ENCODE measurements at places on chromosomes 13 and 19.

DNA sequence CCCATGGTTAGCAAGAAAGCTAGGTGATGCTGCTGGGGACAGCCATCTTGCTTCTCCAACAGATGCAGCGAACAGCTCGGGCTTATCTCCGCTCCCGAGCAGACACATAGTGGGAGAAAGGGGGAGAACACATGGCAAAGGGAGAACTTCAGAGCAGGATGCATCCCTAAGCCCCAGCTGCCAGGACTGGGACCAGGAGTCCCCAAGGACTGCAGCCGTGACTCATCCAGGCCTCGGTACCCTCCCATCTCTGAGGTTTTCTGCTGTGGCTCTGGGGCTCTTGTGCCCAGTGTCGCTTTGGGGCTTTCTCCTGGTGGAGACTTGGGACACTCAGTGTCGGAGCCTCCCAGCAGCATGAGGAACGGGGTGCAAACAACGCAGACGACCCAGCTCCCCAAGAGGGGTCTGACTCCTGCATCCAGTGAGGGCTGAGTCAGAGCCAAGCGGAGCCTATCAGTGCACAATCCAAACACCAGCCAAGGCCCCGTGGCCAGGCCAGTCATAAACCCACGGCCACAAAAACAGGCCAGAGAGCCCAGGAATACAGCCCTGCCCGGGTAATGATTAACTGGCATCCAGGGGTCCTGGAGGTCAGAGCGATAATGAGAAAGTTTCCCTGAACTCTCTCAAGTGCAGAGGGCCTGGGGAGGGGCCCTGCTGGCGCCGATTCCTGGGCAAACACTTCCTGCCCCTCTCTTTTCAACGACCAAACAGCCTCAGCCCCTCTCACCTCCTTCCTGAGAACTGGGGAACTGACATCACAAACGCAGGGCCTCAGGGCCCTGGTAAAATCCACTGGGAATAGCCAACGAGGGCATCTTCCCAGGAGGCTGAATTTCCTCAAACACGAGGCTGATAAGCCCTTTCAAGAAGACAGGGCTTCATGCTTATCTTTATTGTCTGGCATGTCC is 202.9 kb downstream of the USP12 start:
- no peak for DNase-seq

GRCh38 chr13:67474115-67474514 is 244.0 kb upstream of the PCDH9 start:
- DNase-seq = no peak

GRCh38 chr13:111122631-111123030 is 7.5 kb downstream of the ARHGEF7 start:
- DNase-seq = no peak

DNA sequence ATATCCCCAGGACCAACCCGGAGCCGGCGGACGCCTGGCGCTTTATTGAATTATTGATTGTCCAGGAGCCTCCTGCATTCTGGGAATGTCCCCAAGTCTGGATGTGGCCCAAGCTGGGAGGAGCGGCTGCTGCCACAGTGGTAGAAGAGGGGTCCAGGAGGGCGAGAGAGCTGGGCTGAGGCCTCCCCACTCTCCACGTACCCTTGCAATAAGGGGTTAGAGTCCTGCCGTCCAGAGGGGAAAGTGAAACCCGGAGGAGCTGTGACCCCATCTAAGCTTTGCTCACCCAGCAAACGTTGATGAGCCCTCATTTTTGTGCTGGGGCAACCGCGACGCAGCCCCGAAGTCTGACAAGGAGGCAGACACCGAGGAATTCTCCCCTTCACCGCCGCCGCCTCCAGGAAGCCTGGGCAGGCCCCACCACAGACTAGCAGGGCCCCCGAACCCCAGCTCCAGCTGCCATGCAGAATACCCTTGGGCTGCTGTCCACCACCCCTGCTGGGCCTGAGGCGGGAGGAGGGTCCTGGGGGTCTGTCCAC is 1.4 kb upstream of the C2CD4C start:
- no peak for DNase-seq

- no peak for DNase-seq
These were observed 102.2 kb upstream of the IPO5 start for GRCh38 chr13:97851269-97851668.

- no peak for DNase-seq
These were observed 15.1 kb downstream of the NALCN start for GRCh38 chr13:101401196-101401595.

DNA sequence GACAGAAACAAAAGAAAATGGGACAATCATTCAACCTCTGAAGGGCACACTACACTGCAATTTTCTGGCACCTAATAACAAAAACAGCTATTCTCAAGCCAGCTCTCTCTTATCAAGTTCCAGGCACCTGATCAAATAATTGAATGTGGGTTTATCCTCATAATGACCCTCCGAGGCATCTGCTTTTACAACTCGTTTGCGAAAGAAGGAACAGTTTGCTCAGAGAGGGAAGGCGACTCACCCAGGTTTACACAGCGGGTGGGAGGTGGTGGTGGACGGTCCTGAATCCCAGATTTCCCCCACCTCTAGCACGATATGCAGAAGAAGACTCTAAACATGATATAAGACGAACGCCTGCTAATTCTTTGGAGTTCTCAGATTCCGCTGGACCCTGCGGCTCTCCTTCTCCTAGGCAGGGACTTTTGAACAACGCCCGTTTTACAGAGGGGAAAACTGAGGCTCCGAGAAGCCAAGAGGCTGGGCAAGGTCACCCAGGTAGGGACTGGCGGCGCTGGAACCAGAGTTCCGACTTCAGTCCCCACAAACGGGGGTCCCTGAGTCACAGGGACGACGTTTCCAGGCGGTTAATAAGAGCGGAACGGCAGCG is 641 bp downstream of the SGTA start:
- no peak for DNase-seq

DNA sequence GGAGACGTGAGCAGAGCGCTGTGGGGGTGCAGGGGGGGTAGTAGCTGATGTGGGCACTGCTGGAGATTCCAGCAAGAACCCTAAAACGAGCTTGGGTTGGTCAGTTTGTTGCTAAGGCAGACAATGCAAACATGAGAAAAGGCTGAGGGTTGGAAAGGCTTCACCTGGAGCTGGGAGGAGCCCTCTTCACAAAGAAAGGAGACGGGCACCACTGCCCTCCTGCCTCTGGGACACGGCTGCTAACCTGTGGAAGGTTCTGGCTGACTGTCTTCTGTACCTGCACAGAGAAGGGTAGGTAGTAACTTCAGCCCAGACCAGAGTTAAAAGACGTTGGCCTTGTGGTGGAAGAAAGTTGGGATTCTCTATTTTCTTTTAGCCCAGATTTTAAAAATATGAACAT is 108.7 kb downstream of the SUCLA2 start:
- no peak for DNase-seq

DNA sequence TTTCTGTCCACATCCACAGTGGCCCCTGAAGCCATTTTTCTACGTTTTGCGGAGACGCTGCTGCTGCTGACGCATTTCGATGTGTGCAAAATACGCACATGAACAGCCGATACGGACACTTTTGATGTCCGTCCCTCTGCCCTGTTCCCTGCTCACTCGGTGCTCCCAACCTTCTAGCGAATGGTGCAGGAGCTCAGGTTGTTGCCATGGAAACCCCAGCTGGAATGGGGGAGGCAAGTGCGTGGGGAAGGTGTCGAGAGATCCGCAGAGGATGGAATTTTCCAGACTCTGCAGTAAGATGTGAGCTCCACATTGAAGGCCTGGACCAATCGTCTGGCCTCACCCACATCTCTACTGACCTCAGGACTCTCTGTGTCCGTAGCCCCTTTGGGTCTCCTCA is 109.2 kb upstream of the USP29 start:
- DNase-seq = no peak

DNA sequence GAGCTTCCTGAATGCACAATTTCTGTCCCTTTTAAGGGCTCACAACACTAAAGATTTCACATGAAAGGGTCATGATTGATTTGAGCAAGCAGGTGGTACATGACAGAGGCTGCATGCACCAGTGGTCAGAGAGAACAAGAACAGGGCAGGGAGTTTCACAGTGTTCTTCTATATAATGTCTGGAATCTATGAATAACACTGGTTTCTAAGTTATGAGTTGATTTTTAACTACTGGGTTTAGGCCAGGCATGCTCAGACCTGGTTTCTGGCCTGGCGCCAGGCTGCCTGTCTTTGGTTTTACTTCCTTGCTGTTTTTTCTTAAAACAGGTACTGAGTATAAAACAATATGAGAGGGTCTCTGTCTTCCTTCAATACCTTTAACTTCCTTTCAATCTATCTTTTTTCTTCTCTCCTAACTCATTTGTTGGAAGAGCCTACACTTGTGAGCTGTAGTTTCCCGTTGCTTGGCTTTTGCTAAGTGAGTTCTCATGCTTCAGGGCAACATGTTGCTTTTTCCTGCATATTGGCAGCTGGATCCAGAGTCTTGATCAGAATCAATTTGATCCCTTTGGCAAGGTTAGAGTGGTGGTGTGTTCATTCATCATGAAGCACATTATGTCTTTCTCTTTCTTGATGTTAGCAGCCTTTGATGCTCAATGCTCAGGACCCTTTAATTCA is 38.5 kb upstream of the FGF14 start:
- peak; percentile 2 for DNase-seq

DNA sequence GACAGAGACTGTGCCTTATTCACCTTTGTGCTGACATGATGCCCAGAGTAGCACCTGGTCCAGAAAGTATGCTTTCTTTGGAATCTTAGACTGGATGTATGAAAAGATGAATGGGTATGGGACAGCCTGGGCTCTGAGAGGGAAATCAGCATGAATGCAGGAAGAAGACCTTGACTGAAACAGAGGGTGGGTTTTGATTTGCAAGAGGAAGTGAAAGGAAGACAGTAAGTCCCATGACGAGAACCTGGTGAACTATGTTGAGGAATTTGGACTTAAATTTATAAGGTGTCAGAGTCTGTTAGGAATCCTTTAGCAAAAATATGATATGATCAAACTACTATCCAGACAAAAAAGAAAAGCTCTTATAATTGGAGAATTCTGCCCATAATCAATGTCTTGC is 301.9 kb downstream of the SPRY2 start:
- no peak for DNase-seq

- no peak for DNase-seq
These were observed 1.3 kb upstream of the LDLR start for GRCh38 chr19:11087870-11088505.

DNA sequence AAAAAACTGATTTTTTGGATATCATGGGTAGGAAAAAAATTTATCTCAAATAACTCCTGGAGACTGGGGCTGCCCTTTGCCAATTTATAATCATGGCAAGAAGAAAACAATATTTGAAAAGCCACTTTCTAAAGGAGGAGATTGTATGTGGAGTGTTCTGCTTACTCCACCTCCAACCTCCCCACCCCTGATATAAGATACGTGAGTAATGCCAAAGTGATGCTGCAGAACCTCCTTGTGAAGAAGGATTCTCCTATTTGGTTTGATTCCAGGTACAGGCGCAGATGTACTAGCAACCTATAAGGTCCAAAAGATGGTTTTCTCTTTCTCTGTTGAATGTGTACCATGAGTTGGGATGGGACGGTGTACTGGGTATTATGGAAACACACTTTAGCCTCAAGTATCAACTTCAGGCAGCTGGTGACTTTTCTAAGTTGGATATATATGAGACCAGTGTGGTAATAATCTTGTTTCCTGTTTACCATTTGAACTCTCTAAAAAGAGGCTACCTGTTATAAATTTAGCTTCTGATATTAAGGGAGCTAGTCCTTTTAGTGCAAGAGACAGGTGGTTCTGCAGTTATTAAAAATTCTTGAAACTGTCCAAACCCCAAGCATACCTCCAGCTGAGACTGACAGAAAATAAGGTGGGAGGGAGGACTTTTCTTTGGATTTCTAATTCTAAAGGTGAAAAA is 724.0 kb upstream of the MIR17HG start:
- no peak for DNase-seq

DNA sequence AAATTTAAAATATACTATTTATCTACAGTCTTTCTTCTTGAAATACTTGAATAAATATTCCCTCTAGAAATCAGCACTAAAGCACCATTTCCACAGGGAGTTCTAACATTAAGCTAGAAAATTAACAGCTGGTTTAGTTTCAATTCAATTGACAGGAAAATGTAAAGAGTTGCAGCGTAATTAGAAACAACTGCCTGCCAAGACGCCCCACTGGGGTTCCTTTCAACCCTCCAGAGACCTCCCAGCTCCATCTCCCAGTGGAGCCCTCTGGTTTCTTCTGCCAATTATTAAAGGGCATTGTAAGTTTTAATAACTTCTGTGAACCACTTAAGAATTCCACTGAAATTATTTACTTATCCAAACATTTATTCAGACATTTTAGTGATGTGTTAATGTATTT is 4.2 kb downstream of the GJA3 start:
- no peak for DNase-seq

DNA sequence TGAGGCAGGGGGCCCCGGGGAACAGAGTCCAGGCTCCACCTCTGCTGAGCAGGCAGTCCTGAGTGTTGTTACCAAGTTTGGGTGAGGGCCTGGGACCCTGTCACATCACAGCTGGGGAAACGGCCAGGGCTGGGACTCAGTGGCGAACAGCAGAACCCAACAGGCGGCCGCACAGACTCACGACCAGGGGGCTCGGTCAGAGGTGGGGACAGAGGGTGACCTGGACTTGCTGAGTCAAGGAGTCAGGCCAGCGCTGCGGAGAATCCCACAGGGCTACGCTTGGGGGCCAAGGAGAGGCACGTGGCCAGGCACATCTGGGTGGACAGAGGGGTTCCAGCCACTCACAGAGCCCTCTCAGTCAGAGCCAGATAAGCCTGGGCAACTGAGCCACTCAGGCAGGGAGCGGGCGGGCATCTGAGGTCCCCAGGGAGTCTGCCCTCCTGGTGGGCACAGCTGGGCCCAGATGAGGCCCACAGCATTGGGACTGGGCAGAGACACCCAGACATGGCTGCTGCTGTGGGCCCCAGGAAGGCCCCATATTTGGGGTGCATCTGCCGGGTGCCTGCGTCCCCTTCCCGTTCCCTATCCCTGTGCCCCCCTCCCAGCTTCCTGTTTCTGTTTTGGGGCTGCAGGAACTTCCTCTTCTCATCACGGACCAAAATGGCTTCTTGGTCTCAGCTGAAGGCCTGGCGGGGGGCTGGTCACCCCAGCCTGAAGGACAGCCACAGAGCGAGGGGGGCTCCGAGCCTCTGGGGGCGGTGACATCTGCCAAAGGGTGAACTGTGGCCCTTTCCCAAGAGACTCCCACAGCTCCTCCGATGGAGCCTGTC is 34.0 kb downstream of the CEBPA start:
- DNase-seq = no peak

DNA sequence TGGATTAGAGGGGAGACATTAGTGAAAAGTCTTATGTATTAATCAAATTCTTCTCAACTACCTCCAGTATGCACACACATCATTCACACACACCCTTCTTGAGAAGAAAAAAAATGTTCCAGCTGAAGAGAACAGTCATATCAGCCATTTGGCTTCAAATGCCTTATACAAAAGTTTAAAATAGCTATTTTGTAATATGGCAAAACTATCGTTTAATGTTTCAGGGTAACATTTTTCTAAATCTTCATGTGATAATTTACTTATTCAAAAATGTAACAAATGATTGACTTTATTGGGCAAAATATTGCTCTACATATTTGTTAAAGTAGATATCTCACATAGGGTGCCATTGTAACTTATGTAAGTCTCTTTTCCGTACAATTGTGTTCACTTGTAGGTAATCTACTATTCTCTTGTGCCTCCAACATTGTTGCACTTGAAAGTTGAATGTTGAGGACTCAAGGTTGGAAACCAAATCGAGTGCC is 13.6 kb downstream of the ZIC2 start:
- DNase-seq = no peak

- DNase-seq = peak; percentile 99
These were observed 660 bp downstream of the ALKBH7 start for GRCh38 chr19:6373096-6373812.

Data from muscle of arm (tissue), 14 donors.